ENCODE measurements at places on chromosomes 13 and 19. TPM values are rescaled to one million over a fixed set of nuclear protein-coding genes. Genes with fewer than 3 reads are reported as not detected.

DCLK1 gene
- polyA plus RNA-seq, result 12.6 TPM

ZNF430 gene
- polyA plus RNA-seq, result 1.5 TPM

KCTD15 gene
- polyA plus RNA-seq, result 13.7 TPM

ZNF599 gene
- polyA plus RNA-seq, result 7.4 TPM

ATP7B gene
- 1.9 TPM for polyA plus RNA-seq

UBE2L5 gene
- polyA plus RNA-seq, result not detected

FGF14 gene
- 69.9 TPM for polyA plus RNA-seq

PTPRS gene
- 52.5 TPM for polyA plus RNA-seq

SLC25A41 gene
- polyA plus RNA-seq, result 1.1 TPM

YJEFN3 gene
- 18.9 TPM for polyA plus RNA-seq

AP1M2 gene
- 60.8 TPM for polyA plus RNA-seq

OR7C1 gene
- 0.42 TPM for polyA plus RNA-seq

ZNF480 gene
- 1.2 TPM for polyA plus RNA-seq

CD209 gene
- 1.8 TPM for polyA plus RNA-seq

CAMSAP3 gene
- polyA plus RNA-seq, result 37.7 TPM

ZBTB32 gene
- not detected for polyA plus RNA-seq

CEACAM3 gene
- polyA plus RNA-seq, result not detected

NCAN gene
- 37.8 TPM for polyA plus RNA-seq

LIM2 gene
- not detected for polyA plus RNA-seq

KLK6 gene
- 108 TPM for polyA plus RNA-seq

ZIM2 gene
- polyA plus RNA-seq, result not detected

TMEM38A gene
- 10.8 TPM for polyA plus RNA-seq

ZNF493 gene
- 1.8 TPM for polyA plus RNA-seq

KANK3 gene
- 3.2 TPM for polyA plus RNA-seq

GRIK5 gene
- 56.5 TPM for polyA plus RNA-seq
